ENCODE measurements at places on chromosomes 7 and 10.

GRCh38 chr10:27225011-27225590 is 15.5 kb downstream of the ACBD5 start:
- no peak for DNase-seq

GRCh38 chr7:23767514-23767913 is 57.5 kb downstream of the STK31 start:
- no peak for DNase-seq

- DNase-seq = no peak
These were observed 564.6 kb downstream of the GALNT17 start for GRCh38 chr7:71696511-71696910.

DNA sequence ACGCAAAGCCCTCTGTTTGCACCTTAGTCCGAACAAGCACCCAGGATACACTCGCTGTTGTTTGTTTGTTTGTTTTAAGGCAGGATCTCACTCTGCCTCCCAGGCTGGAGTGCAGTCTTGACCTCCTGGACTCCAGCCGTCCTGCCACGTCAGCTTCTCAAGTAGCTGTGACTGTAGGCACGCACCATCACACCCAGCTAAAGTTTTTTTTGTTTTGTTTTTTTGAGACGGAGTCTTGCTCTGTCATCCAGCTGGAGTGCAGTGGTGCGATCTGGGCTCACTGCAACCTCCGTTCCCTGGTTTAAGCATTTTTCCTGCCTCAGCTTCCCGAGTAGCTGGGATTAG is 76.8 kb downstream of the CTBP2 start:
- DNase-seq = no peak

GRCh38 chr7:68148440-68148839 is 1151.8 kb downstream of the TYW1 start:
- no peak for DNase-seq

GRCh38 chr7:26198781-26199169 is 1.8 kb downstream of the HNRNPA2B1 start:
- DNase-seq = no peak

GRCh38 chr7:129238546-129238945 is 13.7 kb downstream of the AHCYL2 start:
- DNase-seq = no peak

- DNase-seq = no peak
These were observed 152.0 kb downstream of the MACC1 start for GRCh38 chr7:20064974-20065862.

DNA sequence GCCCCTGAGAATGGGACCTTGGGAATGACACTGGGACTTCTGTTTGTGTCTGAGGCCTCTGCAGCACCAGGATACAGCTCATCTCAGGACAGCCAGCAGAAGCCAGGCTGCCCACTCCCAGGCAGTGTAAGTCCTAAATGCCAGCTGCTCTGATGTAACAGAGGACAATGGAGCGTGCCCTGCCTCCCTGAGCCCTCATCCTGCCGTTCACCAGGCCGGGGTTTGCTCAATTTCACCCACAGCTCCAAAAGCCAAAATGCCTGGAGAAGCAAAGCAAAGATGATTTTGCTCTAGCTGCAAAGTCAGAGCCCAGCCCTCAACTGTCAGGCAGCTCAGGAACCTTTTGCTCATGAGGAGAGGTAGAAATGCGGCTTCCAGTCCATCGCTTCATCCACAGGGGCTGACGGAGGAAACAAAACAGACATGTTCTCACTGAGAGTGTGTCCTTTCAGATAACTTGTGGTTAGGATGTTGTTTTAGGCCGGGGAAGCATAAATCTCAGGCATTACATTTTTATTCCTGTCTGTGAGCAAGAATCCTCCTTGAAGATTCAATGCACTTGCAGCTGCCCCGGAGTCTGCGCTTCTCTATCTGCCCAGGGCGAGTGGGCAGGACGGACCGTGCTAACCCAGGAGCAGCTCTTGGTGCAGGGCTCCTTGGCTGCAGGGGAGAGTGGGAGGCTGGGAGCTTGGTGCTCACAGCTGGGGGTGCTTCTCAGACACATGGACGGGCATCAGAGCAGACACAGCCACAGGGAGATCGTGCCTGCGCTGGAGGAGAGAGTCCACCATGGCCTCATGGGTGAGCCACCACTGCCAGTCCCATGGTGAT is 83.2 kb upstream of the CHST15 start:
- no peak for DNase-seq

DNA sequence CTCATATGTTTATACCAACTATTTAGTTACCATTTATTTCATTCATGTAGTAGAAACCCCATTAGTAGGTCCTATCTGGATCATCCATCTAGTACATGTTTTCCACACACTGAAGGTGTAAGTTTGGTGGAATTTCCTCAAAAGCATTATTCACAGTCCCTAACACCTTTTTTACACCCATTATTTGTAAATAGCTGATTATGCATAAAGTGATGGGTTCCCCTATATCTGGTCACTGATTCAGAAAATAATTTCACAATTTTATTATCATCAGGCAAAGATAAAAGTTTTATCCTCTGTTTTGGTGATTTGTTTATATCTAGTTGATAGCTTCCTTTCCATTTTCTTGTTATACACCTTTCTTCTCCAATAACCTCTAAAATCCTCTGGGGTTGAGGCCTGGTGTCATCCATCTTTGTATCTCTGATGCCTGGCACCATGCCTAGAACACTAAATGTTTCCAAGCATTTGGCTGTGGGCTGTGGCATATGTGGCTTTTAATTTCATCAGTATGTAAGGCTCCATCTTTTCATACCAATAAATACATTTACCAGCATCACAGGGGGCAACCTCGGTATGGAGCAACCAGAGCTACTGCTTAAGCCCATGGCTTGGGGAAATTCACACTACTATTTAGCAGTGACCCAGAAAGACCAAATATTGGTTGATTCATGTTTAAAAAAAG is 1089.5 kb upstream of the LRRN3 start:
- no peak for DNase-seq

GRCh38 chr10:132708441-132708840 is 77.5 kb downstream of the NKX6-2 start:
- DNase-seq = no peak

DNA sequence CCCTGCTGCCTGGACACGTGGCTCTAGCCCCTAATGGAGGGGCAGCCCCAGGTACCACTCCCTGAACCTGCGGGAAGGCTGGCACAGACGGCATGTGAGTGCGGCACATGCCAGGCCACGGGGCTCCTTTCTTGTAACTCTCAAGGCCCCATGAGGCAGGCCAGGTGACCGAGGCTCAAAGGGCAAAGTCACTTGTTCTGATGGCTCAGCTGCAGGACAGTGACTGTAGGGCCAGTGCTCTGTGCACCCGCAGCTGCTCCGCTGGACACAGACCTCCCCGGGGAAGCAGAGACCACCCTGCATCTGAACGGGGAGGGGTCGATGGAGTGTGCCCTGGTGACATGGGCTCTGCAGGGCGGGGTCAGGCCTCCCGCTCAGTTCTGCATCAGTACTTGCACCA is 55.3 kb downstream of the PTPRE start:
- DNase-seq = no peak

DNA sequence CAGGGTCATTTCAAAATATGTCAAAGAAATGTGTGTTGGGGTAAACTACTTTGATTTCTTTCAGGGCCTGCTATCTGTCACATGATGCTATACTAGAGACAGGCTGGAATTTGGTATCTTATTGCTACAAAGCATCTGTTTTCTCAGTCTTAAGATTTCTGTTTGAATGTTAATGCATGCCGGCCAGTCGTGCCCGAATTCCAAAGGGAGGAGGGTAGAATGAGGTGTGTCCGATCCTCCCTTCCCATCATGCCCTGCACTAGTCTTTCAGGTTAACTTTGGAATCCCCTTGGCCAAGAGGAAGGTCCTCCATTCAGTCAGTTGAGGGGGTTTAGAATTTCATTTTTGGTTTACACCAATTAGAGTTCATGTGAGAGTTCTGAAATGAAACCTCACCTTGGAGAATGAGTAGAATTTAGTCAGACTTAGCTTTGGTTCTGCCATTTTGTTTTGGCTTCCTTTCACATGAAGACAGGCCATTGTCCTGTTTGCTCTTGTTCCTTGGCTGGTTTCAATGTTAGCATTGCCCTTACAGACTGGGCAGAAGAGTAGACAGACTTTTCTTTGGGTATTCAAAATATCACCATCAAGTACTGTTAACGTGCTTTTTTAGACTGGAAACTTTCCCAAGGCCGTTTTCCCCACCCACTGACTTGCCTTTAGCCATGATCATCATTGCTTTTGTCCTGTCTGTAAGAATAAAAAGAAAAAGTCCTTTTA is 95.8 kb downstream of the CAMK1D start:
- DNase-seq = no peak

DNA sequence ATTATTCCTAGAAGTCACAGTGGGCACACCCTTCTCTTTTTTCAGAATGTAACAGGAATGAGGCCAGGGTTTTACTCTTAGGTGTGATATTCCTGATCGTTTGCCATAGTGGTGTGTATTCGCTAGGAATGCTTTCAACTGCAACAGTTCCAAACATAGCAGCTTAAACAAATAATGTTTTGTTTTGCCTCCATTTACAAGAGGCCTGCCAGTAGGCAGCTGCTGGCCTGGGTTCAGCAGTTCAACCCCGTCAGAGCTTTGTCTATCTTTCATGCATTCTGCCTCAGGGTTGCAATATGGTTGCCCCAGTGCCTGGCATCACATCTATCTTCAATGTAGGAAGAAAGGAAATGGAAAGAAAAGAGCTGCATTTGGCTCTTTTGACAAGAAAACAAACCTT is 21.7 kb upstream of the RET start:
- DNase-seq = no peak

DNA sequence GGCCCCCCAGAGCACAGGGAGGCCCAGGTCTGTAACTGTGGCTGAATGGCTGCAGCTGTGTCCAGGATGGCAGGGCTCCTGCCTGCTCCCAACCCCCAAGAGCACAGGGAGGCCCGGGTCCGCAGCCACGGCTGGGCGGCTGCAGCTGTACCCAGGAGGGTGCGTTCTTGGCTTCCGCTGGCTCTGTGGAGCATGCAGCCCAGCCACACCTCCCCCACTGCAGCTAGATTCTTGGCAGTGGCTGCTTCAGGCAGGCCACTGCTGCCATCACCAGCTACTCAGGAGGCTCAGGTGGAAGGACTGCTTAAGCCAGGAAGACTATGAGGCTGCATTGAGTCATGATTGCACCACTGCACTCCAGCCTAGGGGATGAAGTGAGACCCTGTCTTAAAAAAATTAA is 27.9 kb downstream of the C7orf25 start:
- no peak for DNase-seq

GRCh38 chr10:124715439-124715838 is 28.7 kb downstream of the FAM53B start:
- no peak for DNase-seq

DNA sequence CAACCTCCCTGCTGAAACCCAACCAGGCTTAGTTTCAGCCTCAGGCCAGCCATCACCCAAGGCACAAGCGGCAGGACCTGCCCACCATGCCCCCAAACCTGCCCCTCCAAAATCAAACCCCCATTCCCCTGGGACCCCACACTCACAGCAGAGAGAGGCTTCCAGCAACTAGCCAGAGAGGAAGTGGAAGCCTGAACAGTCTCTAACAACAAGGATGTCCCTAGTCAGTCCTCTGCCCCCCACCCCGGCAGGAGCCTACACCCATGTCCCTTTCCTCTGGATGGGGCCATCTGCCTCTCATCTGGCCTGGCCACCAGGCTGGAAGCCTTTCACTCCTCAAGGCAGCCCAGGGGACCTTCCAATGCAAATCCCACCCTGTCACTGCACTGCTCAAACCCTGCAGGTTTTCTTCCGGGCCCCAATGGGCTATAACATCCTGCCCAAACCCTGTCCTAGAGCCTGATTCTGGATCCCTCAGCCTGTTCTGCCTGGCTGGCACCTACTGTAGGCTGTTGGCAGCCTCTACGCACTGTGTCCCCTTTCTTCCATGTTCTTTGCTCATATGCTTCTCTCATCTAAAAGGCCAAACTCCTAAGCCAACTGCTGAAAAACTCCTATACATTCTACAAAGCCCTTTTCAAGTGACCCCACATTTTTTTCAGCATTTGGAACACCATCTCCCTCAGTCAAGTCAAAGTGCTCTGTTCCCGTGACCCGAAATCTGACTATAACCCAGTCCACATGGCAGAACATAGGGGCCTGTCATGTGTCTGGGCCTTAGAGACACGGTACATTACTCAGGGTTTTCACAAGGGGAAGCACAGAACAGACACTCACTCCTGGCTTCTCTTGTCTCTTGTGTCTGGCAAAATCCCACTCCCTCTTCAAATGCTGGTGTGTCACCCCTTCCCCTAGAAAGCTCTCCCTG is 253.3 kb downstream of the TNS3 start:
- no peak for DNase-seq

- DNase-seq = no peak
These were observed 6.1 kb downstream of the MSMB start for GRCh38 chr10:46040004-46040403.

DNA sequence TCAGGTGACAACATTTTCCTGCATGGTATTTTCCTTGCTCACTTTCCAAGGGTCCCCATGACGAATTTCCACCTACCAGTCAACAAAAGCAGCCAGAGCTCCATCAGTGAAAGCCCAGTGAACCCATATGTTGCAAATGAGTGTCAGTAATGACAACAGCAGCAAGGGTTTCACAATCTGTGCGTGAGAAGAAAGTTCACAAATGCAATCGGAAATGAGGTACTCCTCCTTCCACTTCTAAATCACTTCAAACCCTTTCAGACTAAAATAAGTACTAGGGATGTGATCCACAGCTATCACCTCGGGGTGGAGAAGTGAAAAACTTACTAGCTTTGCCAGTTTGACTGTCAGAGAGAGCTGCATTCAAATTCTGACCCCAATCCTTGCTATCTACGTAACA is 55.6 kb upstream of the BET1 start:
- no peak for DNase-seq

DNA sequence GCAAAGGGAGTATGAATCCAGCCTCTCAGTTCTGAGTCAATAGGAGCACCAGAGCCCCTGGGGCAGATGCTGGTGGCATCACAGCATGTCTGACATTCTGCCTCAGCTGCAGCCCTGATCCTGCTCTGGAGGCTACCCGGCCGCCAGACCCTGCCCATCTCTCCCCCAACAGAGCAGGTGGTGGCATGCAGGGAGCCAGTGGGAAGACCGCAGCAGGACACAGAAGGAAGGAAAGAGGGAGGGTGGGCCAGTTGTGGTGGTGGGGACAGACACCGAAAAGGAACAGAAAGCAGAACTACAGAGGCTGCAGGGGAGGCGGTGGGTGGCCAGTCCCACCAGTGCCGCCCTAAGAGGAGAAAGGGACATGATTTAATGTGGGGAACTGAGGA is 35.3 kb downstream of the BLNK start:
- no peak for DNase-seq

DNA sequence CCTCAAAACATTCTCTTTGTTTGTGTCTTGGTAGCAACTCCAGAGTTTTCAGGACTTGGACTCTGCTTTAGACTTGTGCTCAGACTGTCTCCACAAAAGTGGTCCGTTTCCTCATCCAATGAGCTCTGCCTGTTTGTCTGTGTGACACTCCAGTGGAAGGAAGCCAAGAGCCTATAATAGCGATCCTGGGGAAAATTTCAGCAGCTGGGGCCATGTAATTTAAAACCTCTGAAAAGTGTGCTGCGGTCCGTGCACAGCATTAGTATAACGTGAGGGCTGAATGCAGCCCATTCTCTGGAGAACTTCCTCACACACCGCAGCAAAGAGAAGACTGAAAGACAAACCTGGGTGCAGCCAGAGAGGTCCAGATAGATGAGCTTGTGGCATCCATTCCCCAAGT is at the start of gene LRRC17:
Gene LRRC17, plus strand, starts transcription at position 259 of the 400 bp plus-strand sequence. CDS start 20,914 bp downstream, outside the sequence.
- no peak for DNase-seq

Measured in activated T-helper 1 cell treated with anti-CD3 and anti-CD28 coated beads, Interleukin-2, amount 50 U/mL, for 16 hours (primary cell).